ENCODE measurements at places on chromosomes 11 and 22.

DNA sequence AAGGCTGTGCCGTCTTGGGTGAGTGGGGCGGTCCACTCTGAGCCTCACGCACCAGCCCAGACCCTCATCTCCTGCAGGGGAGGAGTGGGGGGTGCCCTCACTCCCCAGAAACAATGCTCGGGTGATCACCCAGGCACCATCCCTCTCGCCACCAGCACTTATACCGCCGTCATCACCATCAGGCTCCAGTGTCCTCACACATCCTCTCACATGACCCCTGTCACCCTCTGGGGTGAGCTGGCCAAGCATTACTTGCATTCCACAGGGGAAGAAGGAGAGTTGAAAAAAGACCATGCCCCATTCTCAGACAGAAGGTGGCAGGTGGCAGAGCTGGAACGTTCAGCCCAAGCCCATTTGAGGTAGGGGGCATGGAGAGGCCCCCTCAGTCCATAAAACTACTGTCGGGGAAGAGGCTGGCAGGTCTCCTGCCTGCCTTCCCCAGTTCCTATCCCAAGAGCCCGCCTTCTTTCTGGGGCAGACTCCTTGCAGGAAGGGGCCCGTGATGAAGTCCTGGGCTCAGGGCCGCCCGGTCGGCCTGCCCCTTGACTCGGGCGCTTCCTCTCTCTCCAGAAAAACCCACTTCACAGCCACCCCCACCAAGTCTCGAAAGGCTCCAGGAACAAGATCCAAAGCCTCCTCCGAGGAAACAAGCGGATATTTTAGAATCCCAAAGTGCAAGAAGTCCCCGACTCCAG, 153.3 kb downstream of the DSCAML1 start:
- DNase-seq, result no peak

DNA sequence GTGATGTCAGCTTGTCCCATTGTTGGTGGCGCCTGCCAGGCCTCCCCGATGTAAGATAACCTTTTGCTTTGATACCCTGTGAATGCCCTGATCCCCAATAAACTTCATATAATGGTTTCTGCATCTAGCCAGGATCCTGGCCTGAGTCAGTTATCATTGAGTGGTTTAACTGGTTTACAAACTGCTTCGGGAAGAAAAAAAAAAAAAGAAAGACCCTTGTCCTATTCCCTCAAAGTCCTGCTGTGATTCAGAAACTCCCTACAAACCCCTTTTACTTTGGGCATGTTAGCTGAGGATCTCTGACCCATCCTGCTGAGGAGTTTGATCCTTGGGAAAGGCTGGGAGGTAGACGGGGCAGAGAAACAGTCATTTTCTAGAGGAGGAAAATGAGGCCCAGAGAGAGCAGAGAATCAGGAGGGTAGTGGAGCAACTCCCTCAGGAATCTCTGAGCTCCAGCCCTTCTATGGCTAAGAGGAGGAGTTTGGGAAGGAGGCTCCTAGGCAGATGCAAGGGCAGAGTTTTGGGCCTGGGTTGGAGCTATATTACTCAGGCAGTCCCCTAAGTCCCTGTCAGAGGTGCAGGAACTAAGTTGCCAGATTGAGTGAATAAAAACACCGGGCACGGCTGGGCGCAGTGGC, 5.4 kb upstream of the CYB5R3 start:
- DNase-seq, result no peak

DNA sequence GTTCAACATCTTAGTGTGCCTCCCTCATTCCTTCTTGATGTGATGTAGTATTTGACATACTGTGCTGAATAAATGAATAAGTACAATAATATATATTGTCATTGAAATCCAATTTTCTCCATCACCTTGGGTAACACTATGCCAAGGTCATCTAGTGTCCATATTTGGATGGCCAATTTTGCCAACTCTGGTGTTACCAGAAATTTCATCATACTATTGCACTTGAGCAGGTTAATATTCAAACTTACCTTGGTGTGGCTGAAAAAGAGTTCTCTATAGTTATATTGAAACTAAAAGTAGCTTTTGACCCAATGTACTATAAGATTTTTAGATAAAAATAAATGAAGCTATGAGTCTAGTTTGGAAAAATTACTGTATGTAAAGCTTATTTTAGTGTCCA, 98.2 kb upstream of the SLC6A5 start:
- DNase-seq, result no peak

DNA sequence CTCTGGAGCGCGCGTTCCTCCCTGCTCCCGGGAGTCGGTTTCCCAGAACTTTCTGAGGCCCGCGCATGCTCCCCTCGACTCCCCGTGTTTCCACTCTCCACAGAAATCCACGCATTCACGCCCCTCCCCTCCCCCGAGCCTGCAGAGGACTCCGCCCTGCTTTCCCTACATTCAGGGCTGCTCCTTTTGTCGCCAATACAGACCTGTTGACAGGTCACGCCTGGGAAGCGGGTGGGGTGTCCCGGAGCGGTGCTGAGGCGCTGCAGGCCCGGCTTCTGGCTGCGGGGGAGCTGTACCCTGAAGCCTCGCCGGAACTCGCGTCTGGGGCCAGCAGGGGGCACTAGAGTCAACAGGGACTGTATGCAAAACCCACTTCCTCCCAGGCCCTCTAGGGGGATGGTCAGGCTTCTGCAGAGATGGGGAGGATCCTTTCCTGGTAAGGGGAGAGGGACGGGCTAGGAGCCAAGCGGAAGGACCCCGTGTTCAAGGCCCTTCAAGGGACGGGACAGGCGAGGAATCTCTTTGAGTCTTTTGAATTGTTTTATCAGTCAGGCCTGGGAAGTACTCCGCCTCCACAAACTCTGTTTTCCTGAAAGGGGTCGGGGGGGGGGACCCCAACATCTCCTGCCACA, at the start of gene PRAME:
TSS of gene PRAME (minus strand) at position 294 of the 632 bp plus-strand sequence. CDS start 2,433 bp downstream, outside the sequence.
- peak; percentile 17 for DNase-seq

GRCh38 chr11:8732748-8733241, 50.2 kb downstream of the RPL27A start:
- peak; percentile 92 for DNase-seq

GRCh38 chr11:131246663-131247062, 123.8 kb upstream of the NTM start:
- DNase-seq, result peak; percentile 22

DNA sequence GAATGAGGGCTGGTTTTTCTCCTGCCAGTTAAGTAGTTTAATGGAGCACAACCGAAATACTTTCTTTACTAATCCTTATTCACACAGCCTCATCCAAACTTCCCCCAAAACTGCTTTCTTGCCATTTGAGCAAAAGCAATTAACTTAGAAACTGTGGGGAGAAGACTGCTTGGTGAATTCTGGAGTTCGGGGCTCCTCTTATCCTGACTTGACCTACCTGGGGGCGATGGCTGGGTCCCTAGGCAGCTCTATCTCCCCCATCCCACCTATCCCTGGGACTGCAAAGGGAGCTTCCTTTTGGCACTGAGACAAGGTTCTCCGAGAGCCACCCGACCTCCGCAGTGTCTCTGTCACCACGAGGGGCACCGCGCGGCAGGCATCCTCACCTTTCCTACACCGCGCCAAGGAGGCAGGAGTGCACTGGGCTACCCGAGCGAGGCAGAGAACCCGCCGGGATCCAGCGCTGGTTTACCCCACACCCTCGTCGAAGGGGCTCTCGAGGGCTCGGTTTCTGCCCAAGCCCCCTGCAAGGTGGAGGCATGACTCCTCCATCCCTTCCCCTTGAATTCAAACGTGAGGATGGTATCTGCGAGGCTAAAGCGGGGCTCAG, 759 bp downstream of the DESI1 start:
- peak; percentile 39 for DNase-seq

- peak; percentile 68 for DNase-seq
These were observed 23.2 kb downstream of the NF2 start for GRCh38 chr22:29626497-29627195.

DNA sequence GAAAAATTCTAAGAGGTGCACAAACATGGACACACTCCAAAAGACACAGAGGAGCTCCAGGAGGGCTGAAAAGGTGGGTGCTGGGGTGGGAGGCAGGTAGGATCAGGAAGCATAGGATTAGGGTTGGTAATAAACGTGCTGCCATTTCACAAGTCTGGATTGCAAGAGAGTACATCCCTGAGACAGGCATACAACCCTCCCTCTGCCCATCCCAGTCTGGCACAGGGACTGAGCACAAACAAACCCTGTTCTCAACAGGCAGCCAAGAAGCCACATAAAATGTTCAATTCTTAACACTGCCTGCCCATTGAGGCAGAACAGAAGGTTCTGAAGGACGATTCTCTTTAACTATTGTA, 18.5 kb downstream of the SLC35F2 start:
- DNase-seq, result no peak

DNA sequence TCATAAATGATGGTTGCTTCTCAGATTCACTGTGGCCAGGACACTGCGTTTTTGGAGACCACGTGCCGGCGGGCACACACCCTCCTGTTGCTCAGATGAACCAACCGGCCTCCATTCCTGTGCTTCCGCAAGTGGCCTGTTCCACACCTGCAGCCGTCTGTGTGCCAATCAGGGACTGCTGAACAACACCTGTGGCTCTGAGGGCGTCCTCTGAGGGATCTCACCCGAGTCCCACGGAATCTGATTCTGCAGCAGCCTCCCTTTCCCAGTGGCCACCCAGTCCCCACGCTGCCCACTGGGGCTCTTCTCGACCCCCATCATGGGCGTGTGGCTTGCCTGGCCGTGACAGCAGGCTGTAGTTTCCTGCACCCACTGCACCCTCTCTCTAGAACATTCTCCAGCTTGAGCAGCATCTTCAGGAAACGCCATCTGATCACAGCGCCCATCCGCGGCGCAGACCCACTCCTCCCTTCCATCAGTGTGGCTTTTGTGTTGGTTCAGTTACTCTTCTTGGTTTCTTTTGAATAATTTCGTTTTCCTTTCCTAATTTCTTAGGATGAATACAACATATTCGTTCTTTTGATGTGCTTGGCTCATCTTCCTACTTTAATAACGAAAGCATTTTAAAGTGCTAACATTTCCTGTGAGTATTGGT, 100.3 kb upstream of the SLC22A12 start:
- DNase-seq, result no peak

DNA sequence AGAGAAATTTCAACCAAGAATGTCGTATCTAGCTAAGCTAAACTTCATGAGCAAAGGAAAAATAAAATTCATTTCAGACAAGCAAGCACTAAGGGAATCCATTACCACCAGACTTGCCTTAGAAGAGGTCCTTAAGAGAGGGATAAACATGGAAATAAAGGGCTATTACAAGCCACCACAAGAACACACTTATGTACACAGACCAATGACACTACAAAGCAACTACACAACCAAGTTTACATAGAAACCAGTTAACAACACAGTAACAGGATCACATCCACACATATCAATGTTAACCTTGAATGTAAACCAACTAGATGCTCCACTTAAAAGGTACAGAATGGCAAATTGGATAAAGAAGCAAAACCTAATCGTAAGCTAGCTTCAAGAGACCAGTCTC, 38.0 kb downstream of the TMEM123 start:
- DNase-seq, result no peak

DNA sequence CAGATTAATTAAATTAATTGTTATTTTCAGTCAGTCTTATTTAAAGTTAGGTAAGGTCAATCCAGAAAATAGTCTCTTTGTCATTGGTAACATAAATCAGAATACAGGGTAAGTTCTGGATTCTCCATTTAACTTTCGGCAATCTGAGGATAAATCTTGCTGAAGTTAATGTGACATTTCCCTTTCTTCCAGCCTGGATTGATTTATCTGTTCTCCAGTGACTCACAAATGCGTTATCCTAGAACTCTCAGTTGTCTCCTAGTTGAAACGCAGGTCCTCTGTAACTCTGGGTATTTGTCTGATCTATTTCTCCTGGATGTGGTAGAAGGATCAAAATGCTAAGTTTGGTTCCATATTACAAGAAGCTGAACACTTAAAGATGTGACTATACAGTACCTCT, 21.0 kb downstream of the OR51E1 start:
- DNase-seq, result no peak

DNA sequence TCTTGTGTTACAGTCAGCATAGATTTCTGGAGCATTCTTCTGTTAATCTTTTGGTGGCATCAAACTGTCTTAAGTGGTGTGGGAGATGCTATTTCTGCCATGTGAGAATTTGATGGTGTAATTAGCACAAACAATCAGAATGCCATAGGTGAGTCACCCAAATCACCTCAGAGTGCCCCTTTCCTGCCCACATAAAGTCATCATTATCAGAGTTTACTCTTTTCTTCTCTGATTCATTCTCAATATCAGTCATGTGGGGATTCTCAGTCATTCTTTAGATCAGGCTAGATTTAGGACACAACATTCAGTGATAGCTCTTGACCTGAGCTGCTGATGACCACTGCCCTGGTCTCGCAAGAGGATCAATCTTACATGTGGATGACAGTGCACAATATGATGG, 23.7 kb upstream of the MS4A6A start:
- no peak for DNase-seq

GRCh38 chr11:17991783-17992433, 20.9 kb downstream of the SERGEF start:
- DNase-seq, result peak; percentile 70

DNA sequence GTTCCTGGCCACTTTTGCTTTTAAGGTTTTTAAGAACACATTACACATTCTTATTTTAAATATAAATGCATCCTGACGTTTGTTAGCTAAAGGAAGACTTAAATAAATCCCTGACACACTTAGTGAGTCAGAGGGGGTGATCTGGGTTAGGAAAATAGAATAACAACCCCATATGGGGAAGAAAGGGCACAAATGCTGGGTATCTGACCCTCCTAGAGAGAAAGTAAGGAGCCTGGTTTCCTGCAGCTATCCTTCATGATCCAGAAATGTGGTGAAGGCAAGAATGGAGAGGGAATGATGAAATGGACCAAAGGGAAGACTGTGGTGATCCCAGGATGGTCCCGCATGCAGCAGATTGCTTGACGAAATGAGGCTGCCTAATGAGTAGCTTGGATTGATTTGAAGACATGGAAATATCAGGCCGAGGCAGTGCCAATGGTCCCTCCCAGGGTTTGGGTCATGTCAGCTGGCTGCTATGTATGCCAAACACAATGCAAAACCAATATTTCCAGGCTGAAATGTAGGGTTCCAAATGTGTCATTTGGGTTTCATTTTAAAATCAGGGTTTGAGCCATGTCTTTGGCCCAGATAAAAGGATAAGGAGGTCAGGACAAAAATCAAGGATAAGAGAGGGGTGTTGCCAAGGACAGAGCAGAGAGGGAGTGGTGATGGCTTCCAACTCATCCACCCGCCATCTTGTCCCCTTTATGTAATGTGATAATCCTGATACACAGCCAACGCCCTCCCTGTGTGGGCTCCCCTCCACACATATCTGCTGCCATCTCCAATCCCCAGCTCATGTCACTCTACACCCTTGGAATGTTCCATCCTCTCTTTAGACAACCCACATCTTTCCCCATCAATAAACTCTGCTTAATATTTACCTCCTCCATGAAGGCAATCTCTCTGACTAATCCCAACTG, 135.1 kb upstream of the PITPNB start:
- no peak for DNase-seq

DNA sequence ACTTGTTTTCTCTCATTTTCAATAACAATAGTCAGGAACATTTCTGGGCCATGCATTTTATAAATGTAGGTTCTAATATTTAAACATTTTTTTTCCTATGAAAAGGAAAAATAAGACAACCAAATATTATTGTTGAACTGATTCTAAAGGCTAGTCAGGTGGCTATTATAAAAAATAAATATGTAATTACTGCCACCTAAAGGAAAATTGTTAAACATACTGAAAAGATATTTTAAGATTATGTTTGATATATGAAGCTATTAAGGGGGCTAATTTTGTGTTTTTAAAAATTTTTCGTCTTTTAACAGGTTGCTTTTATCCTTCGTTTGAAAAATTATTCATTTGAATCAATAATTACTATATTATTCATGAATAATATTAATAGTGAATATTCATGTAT, 62.2 kb upstream of the FDX1 start:
- DNase-seq, result no peak

- no peak for DNase-seq
These were observed 87.4 kb upstream of the SYT13 start for GRCh38 chr11:45373506-45374035.
